RPMI7951 (cell line): ENCODE measurements at places on chromosomes 2 and 18. TPM values are rescaled to one million over a fixed set of nuclear protein-coding genes. Genes with fewer than 3 reads are reported as not detected.

DNA sequence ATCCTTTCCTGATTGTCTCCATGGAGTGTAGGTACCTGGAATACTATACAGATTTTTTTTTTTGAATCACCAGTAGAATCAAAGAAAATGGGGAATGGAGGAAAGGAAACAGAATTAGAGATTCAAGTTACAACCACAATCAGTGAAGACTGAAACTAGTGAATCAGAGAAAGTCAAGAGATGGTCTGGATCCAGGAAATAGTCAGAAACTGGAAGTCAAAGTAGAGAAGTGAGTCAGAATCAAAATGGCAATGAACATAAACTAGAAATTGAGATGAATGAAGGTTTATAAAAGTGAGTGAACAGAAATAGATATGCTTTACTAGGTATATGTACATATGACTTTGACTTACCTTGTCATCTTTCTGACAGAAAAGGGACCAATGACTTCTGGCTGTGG lies 579.0 kb downstream of the PLCL1 start:
- no peak for DNase-seq

DNA sequence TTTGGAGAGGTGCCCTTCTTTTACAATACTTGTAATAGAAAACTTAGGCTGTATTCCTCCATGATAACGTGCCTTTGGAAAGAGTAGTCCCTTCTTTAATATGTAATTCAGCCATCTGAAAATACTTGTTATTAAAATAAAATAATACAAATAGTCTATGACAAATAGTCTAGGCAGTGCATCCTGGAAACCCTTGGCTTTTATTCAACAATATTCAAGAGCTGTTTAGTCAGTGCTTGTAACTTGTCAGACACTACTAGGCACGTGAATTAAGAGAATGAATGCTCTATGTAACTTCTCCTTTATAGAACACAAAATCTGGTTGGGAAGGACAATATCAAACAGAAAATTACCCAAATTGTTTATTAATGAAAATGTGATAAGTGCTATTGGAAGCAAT lies 388.2 kb downstream of the MTX2 start:
- DNase-seq, result no peak

DNA sequence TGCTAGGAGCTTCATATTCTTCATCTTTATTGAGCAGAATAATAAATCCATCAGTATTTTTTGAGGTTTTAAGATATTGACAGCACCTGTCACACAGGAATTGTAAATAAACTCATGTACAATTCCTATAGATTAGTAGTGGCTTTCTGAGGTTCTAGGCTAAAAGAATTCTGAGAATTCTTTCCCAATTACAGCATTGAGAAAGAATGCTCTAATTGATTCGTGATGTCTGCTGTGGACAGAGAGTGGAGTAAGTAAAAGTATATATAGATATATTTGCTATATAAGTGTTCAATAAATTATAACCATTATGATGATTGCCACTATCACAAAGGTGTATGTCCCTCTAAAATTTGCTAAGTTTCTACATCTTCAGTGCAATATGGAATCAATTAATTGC lies 186.5 kb upstream of the NRP2 start:
- DNase-seq, result no peak

- no peak for DNase-seq
These were observed 347.4 kb downstream of the PARD3B start for GRCh38 chr2:204892506-204893255.

DNA sequence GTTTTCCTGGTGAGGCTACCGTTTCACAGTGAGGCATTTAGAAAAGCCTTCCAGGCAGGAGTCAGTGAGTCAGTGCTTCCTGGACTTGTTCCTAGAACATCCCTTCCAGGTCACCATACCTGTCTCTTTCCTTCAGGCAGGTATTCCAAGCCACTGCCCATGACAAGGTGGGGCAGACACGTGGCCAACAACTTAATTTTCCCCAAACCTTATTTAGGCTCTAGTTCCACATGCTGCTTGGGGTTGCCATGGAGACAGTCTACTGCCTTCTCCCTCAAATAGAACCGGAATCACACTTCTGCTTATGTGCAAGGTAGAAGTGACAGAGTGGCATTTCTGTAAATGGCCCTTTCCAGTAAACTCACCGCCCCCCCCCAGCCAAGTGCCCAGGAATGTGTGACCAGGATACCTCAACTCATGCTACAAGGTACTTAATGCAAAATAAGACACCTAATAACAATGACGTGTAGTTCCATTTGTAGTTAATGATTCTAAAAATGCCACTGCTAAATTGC lies 258.3 kb downstream of the PRKCE start:
- no peak for DNase-seq

DNA sequence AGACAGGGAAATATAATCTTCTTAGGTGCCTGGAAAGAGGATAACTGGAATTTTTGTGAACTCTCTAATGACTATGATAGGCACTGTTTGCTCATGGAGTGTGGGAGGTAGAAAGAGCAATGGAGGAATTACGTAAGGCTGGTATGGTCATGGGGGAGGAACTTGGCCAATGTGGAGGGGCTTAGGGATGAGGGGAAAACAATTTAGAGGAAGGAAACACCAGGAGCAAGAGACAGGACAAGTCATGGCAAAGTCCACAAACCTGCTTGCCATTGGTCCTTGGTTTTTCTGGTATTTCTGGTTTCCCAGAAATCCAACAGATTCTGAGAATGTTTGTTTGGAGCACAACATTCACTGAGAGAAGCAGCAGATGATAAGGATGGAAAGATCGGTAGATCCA lies 274.2 kb downstream of the DYSF start:
- DNase-seq, result no peak

- DNase-seq, result no peak
These were observed 34.7 kb downstream of the EHBP1 start for GRCh38 chr2:62740221-62740620.

DNA sequence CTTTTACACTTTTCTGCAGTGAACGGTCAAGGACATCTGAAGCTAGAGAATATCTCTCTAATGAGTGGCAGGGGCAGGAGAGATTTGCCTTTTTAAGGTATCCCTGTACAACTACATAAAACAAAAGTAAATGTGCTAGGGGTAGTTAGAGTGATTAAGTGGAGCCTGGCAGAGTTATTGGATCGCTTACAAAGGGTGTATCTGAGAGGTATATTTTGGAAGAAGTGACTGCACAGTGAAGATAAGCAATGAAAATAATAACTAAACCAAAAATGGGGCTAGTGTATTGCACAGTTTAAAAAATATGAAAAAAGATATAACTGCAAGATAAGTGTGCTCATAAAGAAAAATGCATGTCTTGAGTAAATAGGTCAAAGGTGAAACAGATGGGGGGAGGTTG lies 193.5 kb upstream of the EPC2 start:
- DNase-seq, result no peak

DNA sequence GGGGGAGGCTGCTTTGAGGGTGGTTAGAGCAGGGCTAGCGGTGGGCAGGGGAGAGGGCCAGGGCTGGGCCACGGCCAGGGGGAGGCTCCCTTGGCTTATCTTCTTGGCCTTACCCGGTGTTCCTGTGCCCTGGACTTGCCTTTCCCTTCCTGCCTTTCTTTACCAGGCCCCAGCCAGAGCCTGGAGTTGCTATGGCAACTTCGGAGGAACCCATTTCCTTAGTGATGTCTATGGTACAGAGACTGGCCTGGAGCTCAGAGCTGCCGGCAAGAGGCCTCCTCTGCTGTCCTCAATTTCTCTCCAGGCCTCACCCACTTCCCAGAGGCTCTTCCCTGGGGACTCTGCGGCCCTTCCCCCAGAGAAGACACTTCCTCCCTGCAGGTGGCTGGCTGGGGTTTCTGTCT lies 11.5 kb downstream of the SPEG start:
- peak; percentile 79 for DNase-seq

GRCh38 chr2:217993817-217994463 lies 8.9 kb downstream of the TNS1 start:
- DNase-seq, result no peak

GRCh38 chr18:61132031-61132430 lies 201.2 kb upstream of the CDH20 start:
- no peak for DNase-seq

GRCh38 chr2:240456447-240457222 lies 21.2 kb downstream of the GPC1 start:
- no peak for DNase-seq

DNA sequence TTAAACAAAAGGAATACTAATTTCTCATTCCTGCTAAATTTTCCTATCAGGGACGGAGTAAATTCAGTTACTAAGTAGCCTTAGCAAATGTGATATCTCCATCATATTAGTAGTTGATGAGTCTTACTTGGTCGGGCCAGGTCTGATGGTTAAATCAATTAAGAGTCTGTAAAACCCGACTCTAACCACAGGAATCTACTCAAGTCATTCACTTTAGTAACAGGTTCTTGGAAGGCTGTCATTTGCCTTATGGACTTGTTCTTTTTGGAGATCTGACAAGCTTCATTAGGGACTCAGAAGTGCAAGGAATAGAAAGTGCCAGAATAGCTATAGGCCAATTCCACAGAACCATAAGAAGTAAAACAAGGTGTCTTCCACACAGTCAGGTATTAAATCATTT lies 119.0 kb downstream of the GCA start:
- no peak for DNase-seq

GRCh38 chr2:231385429-231385828 lies 10.1 kb upstream of the B3GNT7 start:
- no peak for DNase-seq

DNA sequence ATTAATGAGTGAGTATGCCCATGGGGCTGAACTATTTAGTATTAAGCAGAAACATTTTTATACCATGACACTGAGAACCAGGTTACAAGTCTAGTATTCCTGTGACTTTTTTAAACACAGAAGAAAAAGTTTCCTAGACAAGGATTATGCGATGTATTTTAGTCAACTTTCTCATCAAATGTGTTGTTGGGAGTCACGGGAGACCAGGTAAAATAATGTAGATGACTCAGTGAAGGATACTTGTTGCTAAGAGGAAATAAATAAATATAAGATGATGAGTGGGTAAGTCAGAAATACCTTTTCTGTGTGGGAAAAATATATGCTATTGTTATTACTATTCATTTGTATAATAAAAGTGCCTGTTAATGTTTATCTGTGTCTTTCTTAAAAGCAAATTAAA lies 23.4 kb downstream of the MBD5 start:
- DNase-seq, result no peak

DNA sequence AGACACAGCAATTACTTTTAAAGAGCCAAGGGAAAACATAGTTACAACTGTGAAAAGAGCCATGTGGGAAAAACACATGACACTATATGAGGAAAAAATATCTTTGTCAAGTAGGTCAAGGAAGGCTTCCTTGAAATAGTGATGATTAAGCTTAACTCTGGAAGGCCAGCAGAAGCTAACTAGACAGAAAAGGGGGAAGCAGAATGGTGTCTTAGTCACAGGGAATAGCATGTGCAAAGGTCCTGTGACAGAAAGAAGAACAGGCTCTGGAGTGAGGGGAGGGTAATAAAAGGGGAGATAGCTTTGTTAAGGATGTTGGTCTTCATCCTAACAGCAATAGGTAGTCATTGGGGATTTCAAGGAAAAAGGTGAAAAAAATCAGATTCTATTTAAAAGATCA lies 64.0 kb downstream of the ARHGAP25 start:
- DNase-seq, result no peak

- DNase-seq, result no peak
These were observed 245.7 kb downstream of the SP3 start for GRCh38 chr2:173719471-173719870.

DNA sequence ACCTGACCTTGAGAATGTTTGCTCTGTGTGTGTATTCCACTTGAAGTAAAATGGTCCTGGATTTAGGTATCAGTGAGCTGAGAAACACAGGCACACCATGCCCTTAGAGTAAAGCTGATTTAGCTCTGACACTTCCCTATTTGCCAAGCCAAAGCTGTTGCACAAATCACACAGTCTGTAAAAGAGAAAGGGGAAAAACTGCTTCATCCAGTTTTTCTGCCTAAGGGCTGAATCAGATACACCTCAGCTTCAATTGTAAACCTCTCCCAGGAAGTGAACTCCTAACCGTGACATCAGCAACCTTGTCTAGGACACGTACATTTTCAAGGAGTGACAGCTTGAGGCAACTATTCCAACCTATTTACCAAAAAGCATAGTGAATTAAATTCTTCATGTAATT lies 150.4 kb downstream of the NR4A2 start:
- DNase-seq, result no peak

DNA sequence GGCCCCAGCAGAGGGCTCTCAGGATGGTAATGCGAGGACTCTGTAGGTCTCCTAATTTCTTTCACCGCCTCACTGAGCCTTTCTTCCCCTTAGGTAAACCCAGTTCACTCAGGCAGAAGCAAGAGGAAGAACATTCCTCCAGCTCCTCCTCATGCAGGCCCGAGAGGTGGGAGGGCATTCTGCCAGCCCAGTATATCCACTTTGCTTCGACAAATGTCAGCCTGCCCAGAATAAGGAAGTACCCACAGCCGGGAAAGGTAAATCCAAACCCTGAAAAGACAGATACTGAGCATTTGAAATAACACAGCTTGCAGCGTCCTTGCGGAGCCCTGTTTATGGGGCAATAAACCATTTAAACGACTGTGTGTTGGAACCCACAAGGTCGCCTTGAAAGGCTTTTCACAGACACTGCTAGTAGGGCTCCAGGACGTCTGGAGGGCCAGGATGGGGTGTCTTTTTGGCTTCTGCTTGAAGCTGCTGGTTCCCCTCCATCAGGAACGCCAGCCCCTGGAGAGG lies 63.0 kb upstream of the STPG4 start:
- no peak for DNase-seq

DNA sequence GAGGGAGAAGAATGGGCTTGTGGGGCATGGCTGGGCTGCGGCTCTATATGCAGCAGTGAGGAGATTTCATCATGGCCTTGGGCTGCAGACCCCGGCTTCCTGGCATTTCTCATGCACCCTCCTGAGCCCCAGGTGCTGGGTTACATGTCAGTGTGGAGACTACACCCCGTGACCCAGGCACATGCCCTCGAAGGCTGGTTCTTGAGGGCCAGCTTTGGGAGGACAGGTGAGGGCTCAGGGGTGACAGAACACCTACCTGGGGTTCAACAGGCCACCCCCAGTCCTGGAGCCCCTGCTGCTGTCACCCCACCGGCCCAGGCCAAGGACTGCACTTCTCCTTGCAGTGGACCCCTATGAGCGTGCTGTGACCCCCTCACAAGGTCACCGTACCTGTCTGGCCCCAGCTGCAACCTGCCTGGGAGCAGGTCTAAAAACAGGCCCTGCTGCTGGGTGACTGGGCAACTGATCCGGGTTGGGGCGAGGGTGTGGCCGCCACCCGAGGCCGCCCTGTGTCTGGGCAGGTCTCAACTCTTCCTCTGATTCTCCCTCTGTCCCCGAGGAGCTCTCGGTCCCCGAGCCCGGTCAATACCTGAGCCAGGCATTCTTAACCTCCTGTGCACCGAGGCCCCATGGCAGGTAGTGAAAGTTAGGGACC lies 94.8 kb upstream of the OTOS start:
- no peak for DNase-seq

Gene ELOA2
- total RNA-seq, result not detected in 2 replicates

Gene XIRP2
- 0.10 and 0.12 TPM in 2 replicates for total RNA-seq

Gene ATIC
- total RNA-seq, result 19.8 and 25.7 TPM in 2 replicates

Gene VAMP8
- 25.0 and 27.6 TPM in 2 replicates for total RNA-seq

Gene PTPRN
- 3.2 and 4.4 TPM in 2 replicates for total RNA-seq

Gene RGPD3
- 0.12 and 0.20 TPM in 2 replicates for total RNA-seq

Gene THUMPD2
- 6.5 and 7.2 TPM in 2 replicates for total RNA-seq

Gene TFCP2L1
- total RNA-seq, result under 0.01 TPM in 1 of 2 replicates, not detected in the other

Gene RAB31
- total RNA-seq, result 34.2 and 41.7 TPM in 2 replicates
